Uterus (tissue), 4 donors: ENCODE measurements at places on chromosomes 1 and 21. TPM values are rescaled to one million over a fixed set of nuclear protein-coding genes. Genes with fewer than 3 reads are reported as not detected.

SPRR1B gene
- not detected for total RNA-seq

OR10J4 gene
- not detected for total RNA-seq

FALEC gene
- total RNA-seq: 1.0 TPM

C1QA gene
- total RNA-seq: 46.7 TPM

PPOX gene
- total RNA-seq: 40.5 TPM

NFASC gene
- total RNA-seq: 7.9 TPM

GRCh38 chr1:184509105-184509504 lies 122.3 kb downstream of the C1orf21 start:
- H3K36me3 ChIP-seq: no peaks in the 10 kb centered on the region
- no peaks in the 10 kb centered on the region for H3K4me1 ChIP-seq
- H3K27me3 ChIP-seq: no peaks in the 10 kb centered on the region
- H3K4me3 ChIP-seq: no peak overlapping the region
- no peak for DNase-seq

GRCh38 chr1:231958448-231958847 lies 331.9 kb downstream of the DISC1 start:
- H3K36me3 ChIP-seq: no peaks in the 10 kb centered on the region
- H3K27me3 ChIP-seq: no peaks in the 10 kb centered on the region
- no peak overlapping the region for H3K27ac ChIP-seq
- no peaks in the 10 kb centered on the region for H3K4me1 ChIP-seq
- no peak for DNase-seq

- no peak overlapping the region for H3K4me3 ChIP-seq
- H3K36me3 ChIP-seq: no peaks in the 10 kb centered on the region
- H3K27me3 ChIP-seq: no peaks in the 10 kb centered on the region
- DNase-seq: no peak
These were observed 74.4 kb downstream of the AK4 start for GRCh38 chr1:65222340-65222940.

GRCh38 chr1:204376919-204377799 lies 17.4 kb upstream of the PLEKHA6 start:
- H3K36me3 ChIP-seq: no peaks in the 10 kb centered on the region
- DNase-seq: no peak
- H3K4me1 ChIP-seq: no peaks in the 10 kb centered on the region

- no peaks in the 10 kb centered on the region for H3K4me1 ChIP-seq
- no peak for DNase-seq
- no peak overlapping the region for H3K4me3 ChIP-seq
- H3K36me3 ChIP-seq: no peaks in the 10 kb centered on the region
- H3K27ac ChIP-seq: no peak overlapping the region
- H3K27me3 ChIP-seq: no peaks in the 10 kb centered on the region
These were observed 13.3 kb downstream of the PLPPR5 start for GRCh38 chr1:98991127-98992012.

GRCh38 chr21:45322960-45323461 lies 35.3 kb upstream of the POFUT2 start:
- no peak overlapping the region for H3K4me3 ChIP-seq
- no peak overlapping the region for H3K27ac ChIP-seq
- DNase-seq: peak; percentile 80
- peaks cover 23% of the 10 kb centered on the region for H3K4me1 ChIP-seq
- H3K36me3 ChIP-seq: no peaks in the 10 kb centered on the region

GRCh38 chr1:36621531-36621930 lies 138.8 kb upstream of the CSF3R start:
- no peak overlapping the region for H3K4me3 ChIP-seq
- DNase-seq: no peak
- no peak overlapping the region for H3K27ac ChIP-seq
- no peaks in the 10 kb centered on the region for H3K27me3 ChIP-seq
- no peaks in the 10 kb centered on the region for H3K36me3 ChIP-seq
- no peaks in the 10 kb centered on the region for H3K4me1 ChIP-seq

DNA sequence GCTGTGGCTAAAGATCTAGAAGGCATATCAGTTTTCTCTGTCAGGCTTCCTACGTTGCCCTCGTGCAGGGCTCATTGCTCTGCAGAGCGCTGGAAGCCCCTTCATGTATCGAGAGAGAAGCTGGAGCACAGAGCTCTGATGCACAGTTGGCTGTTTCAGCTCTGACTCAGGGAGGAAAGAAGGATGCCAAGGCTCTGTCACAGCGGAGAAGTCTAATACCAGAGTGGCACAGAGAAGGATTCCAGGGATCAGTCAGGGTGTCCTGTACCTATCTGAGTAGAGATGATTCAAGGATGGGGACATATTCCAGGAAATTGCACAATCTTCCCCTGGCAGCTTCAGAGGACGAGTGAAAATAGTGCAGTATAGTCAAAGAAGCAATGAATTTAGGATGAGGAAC lies 179.2 kb upstream of the FMN2 start:
- DNase-seq: no peak
- no peaks in the 10 kb centered on the region for H3K4me1 ChIP-seq
- no peaks in the 10 kb centered on the region for H3K27me3 ChIP-seq
- no peak overlapping the region for H3K4me3 ChIP-seq

DNA sequence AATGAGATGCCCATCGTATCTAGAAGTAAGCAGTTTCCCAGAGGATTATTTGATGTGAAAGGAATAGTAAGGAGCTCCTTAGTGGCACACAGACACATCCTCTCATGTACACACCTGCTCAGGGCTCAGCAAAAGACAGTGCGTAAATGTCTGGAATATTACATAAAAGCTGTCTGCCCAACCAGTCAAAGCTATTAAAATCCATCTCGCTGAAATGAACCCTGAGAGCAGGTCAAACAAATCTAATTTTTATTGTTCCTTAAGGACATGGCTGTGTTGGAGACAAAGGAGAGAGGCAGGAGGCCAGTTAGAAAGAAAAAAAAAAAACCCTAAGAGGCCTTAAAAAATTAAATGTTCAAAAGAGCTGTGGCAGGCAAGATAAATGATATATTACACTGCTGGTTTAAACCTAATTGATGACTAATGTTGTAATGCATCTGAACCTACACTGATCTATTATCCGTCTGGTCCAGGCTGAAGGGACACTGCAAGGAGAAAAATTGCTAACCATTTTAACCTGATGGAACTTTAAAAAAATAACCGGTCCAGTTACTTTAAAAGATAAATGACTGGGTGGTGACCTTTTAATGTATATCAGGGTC lies 58.5 kb upstream of the FGGY start:
- H3K4me1 ChIP-seq: no peaks in the 10 kb centered on the region
- no peak overlapping the region for H3K4me3 ChIP-seq
- no peaks in the 10 kb centered on the region for H3K27me3 ChIP-seq
- no peaks in the 10 kb centered on the region for H3K36me3 ChIP-seq
- H3K27ac ChIP-seq: no peak overlapping the region
- DNase-seq: no peak

- no peak overlapping the region for H3K4me3 ChIP-seq
- no peak overlapping the region for H3K27ac ChIP-seq
- no peaks in the 10 kb centered on the region for H3K27me3 ChIP-seq
- H3K4me1 ChIP-seq: no peaks in the 10 kb centered on the region
- H3K36me3 ChIP-seq: no peaks in the 10 kb centered on the region
These were observed 29.6 kb downstream of the KIAA0040 start for GRCh38 chr1:175162955-175163354.

- H3K36me3 ChIP-seq: no peaks in the 10 kb centered on the region
- H3K4me3 ChIP-seq: peak overlapping the region; percentile 61
- DNase-seq: peak; percentile 49
- H3K27ac ChIP-seq: peak overlapping the region; percentile 95
- H3K27me3 ChIP-seq: no peaks in the 10 kb centered on the region
These were observed 2.2 kb downstream of the SPATA6 start for GRCh38 chr1:48469616-48470480.

- no peaks in the 10 kb centered on the region for H3K4me1 ChIP-seq
- no peaks in the 10 kb centered on the region for H3K36me3 ChIP-seq
- DNase-seq: no peak
- no peaks in the 10 kb centered on the region for H3K27me3 ChIP-seq
These were observed 14.2 kb upstream of the TTC22 start for GRCh38 chr1:54815086-54815876.

- no peaks in the 10 kb centered on the region for H3K27me3 ChIP-seq
- H3K4me3 ChIP-seq: no peak overlapping the region
- DNase-seq: no peak
- H3K4me1 ChIP-seq: peaks cover 5% of the 10 kb centered on the region
- no peak overlapping the region for H3K27ac ChIP-seq
These were observed 6.9 kb downstream of the THRAP3 start for GRCh38 chr1:36231191-36231590.
